ENCODE measurements at places on chromosomes 6 and 20.

- DNase-seq = no peak
Measured at GRCh38 chr6:150314230-150315188, 54.3 kb upstream of the IYD start.

DNA sequence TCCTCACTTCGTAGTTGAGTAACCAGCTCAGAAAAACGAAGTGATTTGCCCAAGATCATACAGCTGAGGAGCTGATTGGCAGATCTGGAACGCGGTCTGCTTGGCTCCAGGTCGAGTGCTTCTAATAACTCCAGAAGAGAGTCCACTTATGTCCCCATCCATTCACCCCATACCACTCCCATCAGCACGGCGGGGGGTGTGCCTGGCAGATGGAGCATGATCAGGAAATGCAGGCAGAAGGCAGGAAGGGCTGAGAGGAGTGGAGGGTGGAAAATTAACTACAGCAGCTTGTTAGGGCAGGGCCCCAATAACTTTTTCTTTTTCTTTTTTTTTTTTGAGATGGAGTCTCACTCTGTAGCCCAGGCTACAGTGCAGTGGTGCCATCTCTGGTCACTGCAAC, 15.0 kb downstream of the FITM2 start:
- DNase-seq = no peak

DNA sequence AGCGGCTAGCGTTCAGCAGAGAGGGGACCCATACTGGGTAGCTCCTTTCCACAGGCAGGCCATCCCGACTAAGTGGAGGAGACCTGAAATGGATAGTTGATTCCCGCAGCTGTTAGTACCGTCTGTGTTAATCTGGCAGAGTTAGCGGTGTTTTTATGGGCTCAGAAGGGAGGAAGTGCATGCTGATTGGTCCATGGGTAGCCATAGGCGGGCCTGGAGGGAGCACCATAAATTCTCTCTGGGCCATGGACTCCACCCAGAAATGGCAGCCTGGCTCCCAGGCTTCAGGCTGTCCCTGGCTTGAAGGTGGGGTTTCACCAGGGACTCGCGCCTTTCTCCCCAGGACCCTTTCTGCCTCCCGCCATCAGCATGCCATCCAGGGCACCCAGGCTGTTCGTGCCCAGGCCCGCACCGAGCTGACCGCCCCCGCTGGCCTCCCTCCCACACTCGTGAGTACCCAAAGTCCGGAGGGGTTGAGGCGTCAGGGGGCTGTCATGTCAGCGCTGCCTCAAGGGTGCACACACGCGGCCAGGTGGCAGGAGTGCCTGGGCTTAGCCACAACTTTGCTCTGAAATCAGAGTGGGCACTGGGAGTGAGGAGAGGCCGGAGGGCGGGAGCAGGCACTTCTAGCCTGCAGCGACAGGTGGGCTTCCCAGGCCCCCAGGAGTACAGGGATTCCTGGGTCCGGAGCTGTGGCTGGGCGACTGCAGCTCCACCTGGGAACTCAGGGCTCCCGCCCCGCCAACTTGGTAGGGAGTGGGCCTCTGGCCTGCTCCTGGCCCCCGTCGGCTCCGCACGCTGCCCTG, 694.3 kb upstream of the FLRT3 start:
- DNase-seq = no peak

- DNase-seq = no peak
Measured at GRCh38 chr20:10264166-10264558, 45.5 kb downstream of the SNAP25 start.

DNA sequence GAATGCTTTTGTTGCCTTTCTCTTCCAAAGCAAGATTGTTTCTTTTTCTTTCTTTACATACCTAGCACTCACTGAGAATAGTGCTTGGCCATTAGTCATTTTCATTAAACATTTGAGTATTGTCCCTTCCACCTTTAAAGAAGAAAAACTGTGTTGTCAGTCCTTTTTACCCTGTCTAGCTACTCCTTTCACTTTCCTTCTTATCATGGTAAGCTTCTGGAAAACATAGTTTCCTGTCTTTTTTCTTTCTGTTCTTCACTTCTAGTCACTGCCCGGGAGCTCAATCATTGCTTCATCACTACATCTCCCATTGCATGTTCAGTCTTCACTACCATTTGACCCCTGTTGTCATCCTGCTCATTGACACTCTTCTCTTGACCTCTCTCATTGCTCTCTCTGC, 12.1 kb downstream of the VAPB start:
- no peak for DNase-seq

GRCh38 chr6:126176282-126176681, 163.6 kb upstream of the CENPW start:
- no peak for DNase-seq

DNA sequence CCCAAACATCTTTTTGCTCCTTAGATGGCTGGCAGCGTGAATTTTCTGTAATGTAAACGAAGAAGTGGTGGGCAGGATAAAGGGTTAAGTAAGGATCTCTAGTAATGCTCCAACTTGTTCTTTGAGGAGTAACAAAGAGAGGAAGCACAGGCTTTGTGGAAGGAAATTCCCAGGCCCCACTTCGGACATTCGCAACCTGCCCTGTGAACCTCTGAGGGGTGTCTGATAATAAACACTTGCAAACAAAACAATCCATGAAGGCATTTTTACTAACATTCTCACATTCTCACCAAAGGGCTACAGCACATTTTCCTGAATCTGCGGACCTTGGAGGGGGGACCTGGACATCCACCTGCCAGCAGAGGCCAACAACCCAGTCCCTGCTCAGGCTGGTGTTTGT, 25.8 kb upstream of the ADGRF5 start:
- no peak for DNase-seq

- DNase-seq = no peak
Measured at GRCh38 chr6:25138934-25139415, 140.2 kb upstream of the CARMIL1 start.

GRCh38 chr20:25573288-25574251, 11.8 kb downstream of the NINL start:
- peak; percentile 31 for DNase-seq

Measured in skeletal muscle cell (primary cell).